ENCODE measurements at places on chromosomes 6 and 20.

DNA sequence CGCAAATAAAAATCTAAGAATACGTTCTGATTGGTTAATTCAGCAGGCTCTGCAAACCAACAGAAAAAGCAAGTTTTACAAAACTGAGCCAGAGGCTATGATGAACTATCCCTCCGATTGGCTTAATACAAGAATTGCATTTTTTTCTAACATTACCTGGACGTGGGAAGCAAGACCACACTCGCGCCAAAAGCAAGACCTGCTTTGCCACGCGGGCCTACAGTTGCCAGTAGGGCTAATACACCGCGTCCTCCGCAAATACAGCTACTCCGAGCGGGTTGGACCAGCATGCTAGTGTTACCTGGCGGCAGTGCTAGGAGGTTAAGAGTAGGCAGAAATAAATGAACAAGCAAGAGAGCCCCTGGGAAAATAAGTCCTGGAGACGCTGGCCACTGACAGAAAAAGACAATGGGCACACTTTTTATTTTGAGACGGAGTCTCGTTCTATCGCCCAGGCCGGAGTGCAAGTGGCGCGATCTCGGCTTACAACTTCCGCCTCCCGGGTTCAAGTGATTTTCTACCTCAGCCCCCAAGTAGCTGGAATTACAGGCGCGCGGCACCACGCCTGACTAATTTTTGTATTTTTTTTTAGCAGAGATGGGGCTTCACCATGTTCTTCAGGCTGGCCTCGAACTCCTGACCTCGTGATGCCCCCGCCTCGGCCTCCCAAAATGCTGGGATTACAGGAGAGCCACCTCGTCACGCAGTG lies 131.9 kb upstream of the BTN3A2 start:
- peak; percentile 44 for DNase-seq

DNA sequence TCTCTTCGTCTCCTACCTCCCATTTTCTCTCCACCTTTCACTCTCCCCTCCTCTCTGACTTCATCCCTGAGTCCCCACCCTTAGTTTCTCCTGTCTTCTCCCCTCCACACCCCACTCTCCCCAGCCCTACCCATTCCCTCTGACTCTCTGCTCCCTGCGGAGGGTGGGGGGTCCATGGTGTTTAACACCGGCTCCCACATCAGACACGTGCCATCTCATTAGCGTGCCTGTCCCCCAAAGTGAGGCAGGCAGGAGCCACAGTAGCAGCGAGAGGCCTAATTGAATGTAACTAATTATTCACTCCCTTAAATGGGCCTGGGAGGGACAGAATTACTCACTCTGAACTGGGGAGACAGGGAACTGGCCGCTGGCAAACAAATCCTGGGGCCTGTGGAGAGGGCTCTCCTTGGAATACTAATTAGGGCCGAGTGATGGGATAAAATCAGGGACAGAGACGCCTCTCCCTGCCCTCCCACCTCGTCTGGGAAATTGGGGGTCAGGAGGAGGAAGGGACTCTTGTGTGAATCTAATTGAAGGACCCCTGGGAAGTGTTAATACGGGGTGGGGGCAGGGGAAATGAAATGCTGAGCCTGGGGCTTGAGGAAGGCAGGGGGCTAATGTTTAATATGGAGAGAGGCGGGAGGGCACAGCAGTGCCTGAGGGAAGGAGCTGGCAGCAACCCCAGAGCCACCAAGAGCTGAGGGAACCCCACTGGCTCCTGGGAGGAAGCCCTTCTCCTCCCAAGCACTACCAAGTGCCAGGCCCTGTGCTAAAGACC lies 17.9 kb downstream of the CD40 start:
- DNase-seq: no peak

GRCh38 chr6:33610779-33611732 lies 10.1 kb upstream of the ITPR3 start:
- DNase-seq: peak; percentile 71

DNA sequence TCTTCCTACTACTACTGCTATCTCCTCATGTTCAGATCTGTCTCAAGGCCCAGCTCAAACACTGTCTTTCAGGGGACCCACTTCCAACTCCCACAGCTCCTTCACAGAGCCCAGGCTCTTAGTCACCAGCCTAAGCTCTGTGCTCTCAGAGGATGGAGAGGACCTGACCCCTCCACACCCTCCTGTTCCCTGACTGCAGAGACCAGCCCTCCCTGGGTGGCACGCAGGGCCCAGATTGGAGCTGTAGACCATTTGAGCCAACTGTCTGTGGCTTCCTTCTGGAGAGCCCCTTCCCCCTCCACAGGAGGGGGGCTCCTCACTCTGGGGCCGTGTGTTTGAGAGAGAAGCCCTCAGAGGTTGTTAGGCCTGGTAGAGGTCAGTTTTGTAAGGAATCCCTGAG lies 9.8 kb downstream of the SNPH start:
- DNase-seq: no peak

GRCh38 chr6:133888929-133889556 lies at the start of gene TCF21:
TCF21 (plus strand) TSS chr6:133889113; CDS start chr6:133889398, 285 bp downstream.
- DNase-seq: no peak

GRCh38 chr6:10838794-10839333 lies 525 bp upstream of the MAK start:
- no peak for DNase-seq

GRCh38 chr6:47391675-47392074 lies 82.0 kb upstream of the TNFRSF21 start:
- no peak for DNase-seq

DNA sequence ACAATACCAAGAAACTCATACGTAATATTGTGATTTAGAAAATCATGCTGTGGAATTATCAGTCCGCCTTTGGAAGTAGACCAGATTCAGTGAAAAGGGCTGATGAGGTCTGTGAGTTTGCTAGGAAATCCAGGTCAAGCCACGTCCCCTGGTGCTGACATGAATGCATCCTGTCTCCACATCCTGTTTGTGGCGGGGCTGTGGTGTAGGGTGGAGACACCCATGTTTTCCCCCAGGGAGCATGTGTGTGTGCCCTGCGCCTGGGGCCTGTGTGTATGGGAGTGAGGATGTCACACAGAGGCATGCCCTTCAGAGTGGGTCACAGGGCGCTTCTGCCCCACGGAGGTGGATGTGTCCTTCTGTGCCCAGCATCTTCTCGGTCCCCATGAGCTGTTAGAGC lies 109.1 kb downstream of the SASH1 start:
- no peak for DNase-seq

DNA sequence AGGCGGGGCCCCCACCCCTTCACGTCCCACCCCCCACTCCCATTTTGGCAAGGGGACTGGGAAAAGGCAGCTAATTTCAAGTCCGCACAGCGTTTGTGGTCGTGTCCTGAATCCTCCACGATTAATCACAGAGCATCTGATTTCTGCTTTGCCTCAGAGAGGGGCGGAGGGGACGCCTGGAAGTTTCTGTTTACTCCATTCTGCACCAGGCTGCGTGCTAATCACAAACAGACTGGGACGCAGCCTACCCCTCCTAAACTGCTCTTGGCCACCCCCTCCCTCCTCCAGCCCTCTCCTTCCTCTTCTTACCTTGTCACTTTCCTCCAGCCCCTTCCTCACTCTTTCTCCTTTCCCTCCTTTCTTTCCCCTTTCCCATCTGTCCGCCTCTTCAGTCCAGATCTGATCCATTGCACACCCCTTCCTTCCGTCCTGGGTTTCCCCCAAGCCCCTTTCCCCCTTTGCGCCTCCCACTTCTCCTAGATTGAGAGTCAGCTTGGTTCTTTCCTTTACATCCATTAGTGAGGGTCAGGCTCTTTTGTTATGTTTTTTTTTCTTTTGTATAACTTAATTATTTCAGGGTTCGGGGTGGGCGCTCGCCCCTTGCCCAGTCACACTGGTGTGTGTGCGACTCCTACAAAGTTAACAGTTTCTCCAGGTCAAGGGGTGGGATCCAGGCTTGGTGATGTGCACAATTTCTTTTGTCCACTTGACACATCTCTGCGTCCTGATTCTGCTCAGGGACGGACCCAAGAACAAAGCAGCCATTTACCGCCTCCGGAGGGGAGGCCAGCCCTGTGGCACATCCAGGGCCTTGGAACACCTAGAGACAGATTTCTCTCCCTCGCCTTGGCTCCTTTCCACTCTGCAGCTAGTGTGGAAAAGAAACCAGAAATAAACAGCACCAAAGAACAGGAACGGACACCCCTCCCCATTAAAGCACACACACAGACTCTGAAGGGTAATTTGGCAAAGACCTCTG lies 520 bp upstream of the RIPOR3 start:
- DNase-seq: no peak

- DNase-seq: no peak
Observed at GRCh38 chr6:169145496-169145895, 108.2 kb downstream of the THBS2 start.

DNA sequence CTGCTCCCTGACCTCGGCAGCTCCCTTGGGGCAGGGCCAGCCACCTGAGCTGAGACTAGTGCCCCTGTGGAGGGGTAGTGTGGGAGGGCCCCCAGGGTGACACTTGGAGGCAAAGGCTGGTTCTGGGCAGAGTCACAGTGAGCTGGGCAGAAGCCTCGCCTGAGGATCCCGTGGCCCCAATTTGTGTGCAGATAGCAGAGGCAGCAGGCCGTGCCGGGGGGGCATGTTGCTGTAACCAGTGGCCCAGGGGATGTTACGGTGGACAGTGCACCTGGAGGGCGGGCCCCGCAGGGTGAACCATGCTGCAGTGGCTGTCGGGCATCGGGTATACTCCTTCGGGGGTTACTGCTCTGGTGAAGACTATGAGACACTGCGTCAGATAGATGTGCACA lies 2.9 kb downstream of the KLHDC3 start:
- DNase-seq: no peak

GRCh38 chr6:109865968-109866367 lies 112.1 kb upstream of the GPR6 start:
- DNase-seq: no peak

- peak; percentile 20 for DNase-seq
Observed at GRCh38 chr6:17580518-17581048, 19.5 kb upstream of the FAM8A1 start.

DNA sequence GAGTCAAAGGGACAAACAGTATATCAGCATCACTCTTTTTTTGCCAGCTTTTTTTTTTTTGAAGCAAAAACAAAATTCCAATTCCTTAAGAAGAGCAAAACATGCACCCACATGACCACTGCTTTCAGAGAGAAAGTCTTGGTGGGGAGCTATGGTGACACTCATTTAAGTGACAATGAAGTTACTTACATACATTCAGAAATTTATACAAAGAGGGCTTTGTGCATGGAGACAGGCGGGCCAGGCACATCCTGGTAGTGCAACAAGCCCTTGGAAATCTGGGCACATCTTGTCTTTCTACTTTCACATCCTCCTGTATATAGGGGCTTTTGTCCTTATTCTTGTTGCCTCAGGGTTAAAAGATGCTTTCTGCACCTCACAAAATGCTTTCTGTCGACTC lies 55.9 kb downstream of the IL22RA2 start:
- no peak for DNase-seq

- no peak for DNase-seq
Observed at GRCh38 chr6:133726188-133726587, 162.7 kb upstream of the TCF21 start.

DNA sequence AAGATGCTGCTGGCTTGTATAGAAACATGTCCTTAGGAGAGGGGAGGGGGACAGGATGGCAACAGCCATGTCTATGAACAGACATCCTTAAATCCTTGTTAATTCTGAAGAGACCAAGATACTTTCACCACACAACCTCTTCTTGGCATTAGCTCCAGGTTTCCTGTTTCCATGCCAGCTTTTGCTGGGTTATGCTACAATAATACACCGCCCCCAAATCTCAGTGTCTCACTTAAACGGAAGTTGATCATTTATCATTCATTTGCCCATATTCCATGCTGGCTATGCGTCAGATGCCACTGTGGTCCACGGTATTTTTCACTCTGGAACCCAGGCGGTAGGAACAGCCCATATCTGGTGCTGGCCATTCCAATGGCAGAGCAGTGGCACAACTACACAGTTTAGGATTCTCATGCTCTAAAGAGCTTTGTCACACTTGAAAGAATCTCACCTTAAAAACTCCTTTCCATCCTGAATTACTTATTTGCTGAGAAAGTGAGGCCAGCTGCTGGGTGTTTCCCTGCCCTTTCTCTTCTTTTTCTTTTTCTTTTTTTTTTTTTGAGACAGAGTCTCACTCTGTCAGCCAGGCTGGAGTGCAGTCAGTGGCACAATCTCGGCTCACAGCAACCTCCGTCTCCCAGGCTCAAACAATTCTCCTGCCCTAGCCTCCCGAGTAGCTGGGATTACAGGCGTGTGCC lies 3.7 kb upstream of the RNASET2 start:
- DNase-seq: no peak

GRCh38 chr20:53652090-53652858 lies 58.6 kb upstream of the ZNF217 start:
- no peak for DNase-seq

DNA sequence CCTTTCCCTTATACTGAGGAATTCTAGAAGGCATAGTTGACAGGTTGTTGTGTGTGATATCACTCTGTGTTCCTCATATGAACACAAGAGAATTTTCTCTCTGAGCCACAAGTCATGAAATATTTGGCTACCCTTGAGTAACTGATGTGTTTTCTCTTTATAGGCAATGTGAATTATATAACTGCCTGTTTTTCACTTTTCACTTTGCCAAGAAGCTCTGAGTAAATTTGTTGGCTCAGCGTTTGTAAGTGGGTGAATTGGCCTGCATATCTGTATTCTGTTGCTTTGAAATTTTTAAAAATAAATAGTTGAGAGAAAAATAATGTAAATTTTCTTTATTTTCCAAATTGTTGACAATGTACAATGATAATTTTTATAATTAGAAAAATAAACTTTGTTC lies 5.2 kb upstream of the BTBD9 start:
- no peak for DNase-seq

GRCh38 chr20:24764794-24765202 lies 184.3 kb upstream of the CST7 start:
- DNase-seq: no peak

- no peak for DNase-seq
Observed at GRCh38 chr20:49100972-49101371, 54.9 kb downstream of the CSE1L start.

DNA sequence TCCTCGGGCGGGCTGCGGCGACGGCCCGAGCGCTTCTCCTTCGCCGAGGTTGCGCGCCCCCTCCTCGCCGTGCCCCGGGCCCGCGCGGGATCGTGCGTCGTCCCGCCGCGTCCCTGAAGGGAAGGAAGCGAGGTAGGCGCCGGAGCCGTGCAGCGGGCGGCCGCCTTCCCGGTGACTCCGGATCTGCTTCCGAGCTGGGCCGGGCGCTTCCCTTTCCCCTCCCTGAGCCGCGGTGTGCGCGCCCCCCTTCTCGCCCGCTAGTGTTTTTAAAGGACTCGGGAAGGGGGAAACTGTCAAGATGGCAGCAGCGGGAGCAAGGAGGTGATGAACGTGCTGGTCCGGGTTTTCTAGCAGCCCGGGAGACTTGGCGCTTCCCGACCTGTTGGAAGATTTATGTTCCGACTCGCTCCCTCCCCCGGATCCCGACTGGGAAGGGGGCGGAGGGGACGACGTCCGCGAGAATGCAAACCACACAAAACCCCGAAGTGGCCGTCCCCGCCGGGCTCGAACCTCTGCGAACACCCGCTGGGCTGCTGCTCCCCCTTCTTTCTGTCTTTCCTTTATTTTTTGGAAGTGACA lies 744 bp upstream of the FOXO3 start:
- peak; percentile 44 for DNase-seq

Data from Calu3 (cell line).